ENCODE measurements at places on chromosomes 7 and 10.

DNA sequence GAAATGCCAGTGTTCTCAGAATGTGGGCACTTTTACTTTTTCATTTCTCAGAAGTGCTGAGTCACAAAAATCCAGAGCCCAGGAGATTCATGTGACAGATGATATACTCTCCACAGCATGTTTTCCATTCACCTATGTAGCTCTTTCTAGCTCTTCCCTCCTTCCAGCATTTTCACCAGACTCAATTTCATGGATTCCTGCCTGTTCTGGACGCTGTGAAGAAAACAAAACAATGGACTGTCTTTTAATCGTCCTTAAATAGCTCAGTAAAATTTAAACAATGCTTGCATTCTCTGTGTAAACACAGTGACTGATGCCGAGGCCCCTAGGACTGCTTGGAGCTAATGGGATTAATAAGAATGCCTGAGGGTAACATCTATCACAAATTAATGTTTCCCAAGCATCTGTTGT lies 25.5 kb downstream of the ZNF713 start:
- no peak for DNase-seq

- no peak for DNase-seq
These were observed 73.6 kb downstream of the EPC1 start for GRCh38 chr10:32273336-32273735.

DNA sequence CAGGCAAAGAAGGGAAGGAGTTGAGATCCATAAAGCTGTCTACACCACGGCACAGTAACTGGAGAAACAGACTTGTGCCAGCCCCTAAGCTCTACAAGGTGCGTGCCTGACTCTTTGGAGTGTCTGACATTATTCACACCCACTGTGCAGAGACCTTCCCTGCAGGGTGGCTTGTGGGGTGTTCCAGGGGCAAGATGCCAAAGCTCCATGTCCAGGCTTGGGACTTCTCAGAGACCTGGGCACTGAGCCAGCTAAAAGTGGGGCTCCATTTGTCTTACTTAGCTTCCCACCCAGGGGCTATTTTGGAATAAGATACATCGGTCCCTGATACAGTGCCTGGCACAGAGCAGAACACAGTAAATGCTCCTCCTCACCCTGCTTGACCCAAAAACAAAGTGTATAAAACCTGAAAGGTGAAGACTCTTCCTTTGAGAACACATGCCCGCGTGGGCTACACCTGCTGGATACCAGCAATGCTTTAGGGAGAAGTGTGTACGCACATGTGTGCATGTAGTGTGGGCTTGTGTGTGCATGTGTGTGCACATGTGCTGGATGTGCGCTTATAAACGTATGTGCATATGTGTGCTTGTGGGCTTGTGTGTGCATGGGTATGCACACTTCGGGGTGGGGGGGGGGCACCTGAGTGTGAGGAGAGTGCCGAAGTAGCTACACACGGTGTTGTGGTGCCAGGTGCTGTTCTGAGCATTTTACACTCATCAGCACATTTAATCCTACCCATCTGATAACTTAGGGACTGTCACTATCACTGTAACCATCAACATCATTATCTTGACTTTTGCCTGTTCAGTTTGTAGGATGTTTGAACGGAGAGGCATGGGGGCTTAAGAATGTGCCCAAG lies 143.0 kb downstream of the ARHGAP22 start:
- no peak for DNase-seq

DNA sequence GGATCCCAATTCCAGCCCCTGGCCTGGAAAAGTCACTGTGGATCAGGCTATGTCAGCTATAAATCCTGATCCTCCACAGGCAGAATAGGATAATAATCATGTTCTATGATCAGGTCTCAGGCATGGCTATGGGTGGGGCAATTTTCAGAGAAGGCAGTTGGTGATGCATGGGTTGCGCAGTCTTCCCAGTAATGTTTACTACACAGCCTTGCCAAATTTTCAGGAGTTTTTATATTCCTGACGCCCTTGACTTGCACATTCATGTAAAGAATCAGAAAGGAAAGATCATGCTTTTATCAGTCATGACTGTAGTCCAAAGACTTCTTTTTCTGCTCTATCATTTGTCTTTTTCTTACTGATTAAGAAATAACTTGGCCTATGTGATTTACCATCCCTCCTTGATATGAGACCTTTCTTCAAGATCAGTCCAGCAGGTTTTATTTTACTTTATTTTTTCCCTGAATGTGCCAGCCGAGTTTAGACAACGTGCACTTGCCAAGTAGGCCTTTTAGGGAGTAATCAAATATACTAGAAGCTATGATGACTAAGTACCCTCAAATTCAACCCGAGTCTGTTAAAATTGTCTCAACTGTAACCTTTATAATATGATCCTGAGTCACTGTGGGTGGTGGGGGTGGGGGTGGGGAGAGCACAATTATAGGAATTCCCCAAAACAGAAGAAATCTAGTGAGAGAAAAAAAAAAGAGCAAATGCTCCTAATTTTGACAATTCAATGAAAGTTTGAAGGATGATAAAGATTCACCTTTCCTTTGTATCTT lies 31.9 kb downstream of the ARL4A start:
- peak; percentile 84 for DNase-seq

GRCh38 chr10:75980419-75981002 lies 549.1 kb downstream of the LRMDA start:
- no peak for DNase-seq

DNA sequence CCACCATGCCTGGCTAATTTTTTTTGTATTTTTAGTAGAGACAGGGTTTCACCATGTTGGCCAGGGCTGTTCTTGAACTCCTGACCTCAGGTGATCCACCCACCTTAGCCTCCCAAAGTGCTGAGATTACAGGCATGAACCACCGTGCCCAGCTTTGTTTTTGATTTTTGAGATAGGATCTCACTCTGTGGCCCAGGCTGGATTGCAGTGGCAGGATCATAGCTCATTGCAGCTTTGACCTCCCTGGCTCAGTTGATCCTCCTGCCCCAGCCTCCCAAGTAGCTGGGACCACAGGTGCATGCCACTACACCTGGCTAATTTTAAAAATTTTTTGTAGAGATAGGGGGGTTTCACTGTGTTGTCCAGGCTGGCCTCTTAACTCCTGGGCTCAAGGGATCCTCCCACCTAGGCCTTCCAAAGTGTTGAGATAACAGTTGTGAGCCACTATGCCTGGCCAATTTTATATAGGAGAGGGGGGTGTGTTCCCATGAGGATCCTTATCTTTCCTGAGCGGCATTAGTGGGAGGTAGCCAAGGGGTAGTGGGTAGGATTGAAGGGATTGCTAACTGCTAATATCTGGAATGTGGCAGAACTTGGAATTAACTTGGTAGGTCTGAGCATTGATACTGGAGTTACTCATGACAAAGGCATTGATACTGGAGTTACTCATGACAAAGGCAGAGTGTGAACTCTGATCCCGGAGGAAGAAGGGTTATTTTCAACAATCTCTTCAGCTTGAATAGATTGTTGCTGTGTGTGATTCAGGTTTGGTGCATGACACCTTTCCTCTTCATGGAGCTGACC lies 1.0 kb upstream of the NOLC1 start:
- no peak for DNase-seq

DNA sequence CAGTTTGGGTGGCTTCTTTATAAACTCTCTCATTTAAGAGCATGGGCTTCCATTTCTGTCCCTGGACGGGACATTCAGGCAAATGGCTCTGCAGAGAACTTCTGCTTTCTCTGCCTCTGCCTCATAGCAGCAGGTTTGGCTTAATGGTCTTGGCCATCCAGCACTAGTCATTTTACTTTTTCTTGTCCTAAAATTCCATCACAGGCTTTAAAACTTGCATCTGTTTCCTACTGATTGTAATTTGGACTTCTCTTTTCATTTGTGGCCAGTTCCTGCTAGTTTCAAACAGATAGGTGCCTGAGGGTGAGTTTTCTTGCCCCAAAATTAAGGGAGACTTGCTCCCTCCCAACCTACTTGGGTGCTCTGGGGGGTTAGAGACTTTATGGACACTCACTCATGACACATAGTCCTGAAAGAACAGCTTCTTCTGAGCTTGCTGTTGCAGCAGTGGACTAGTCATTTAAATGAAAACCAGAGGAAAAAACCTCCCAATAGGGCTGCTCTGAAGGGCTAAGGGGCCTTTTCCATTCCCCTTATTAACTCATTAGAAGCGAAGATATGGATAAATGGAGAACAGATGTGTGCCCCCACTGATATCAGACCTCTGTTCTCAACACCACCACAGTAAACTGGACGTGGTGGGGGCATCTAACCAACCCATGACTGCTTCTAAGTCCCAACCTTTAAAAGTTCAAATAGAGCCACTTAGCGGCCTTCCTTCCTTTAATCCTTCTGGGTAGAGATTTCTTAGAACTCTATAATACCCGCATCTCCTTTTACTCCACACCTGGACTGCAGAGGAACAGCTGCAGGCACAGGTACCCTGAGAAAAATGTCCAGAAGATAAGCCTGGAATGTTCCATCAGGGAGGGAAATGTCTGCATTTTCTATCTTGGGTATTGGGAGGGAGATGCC lies 38.8 kb downstream of the SVOPL start:
- peak; percentile 16 for DNase-seq

DNA sequence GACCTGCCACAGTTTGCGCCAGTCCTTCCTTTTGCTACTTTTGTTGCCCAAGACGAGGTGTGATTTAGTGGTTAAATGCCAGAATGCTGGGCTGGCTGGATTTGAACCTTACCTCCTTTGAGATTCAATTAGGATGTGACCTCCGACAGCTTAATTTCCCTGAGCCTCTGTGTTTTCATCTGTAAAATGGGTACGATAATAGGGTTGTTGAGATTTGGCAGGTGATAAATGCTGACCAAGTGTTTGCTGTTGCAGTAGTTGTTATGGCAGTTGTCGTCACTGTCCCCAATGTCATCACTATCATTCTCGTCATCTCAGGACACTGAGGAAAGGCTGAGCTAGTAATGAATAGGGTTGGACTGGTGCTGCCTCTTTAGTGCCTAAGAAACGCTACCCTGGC lies 61.1 kb downstream of the GRK5 start:
- no peak for DNase-seq

DNA sequence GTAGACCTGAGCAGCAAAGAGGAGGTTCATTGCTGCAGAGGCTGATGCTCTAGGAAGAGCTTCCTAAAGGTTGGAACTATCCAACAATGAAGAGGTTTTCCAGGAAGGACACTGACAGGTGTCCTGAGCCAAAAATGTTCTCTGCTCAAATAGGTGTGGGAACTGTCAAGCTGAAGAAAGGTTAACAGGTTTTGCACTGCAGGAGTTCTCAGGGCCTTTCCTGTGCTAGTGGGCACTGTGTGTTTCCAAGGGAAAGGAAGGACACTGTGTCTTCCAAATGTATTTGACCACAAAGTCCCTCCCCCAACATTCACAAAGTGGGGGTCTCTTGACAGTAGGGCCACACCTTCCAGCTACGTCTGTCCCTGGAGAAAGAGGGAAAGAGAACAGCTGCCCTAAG lies 4.0 kb downstream of the ZCCHC24 start:
- no peak for DNase-seq

DNA sequence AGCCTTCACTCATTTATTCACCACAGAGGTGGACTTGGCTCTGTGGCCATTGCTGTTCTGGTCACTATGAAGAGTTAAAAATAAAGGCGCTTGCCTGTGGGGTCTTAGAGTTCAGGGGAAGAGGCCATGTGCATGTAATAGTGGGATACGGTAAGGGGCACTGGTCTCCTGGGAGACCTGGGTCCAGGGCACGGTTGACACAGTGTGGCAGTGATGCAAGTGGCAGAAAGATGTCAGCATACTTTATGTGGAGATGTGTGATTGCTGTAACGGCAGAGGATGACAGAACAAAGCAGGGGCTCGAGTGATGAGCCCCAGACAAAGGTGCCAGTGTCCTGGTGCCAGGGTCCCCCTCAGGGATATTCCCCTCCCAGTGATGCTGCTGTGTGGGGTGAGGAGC lies 8.6 kb downstream of the ZSCAN25 start:
- DNase-seq, result peak; percentile 40

GRCh38 chr10:69786791-69787190 lies 14.9 kb upstream of the COL13A1 start:
- DNase-seq, result peak; percentile 55

DNA sequence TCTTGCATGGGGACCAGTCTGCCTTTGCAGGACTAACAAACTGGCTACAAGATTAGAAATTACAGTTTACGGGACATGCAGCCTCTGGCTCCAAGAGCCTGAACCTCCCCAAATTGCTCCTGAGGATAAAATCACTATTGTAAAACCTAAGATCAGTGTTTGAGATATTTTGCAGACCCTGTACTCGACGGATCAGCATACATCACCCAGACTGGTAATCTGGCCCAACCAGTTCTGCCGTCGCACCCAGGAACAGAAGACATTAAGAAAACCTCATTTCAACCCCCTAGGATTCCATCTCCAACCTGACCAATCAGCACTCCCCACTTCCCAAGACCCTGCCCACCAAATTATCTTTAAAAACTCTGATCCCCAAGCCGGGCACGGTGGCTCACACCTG lies 27.1 kb upstream of the DNMBP start:
- no peak for DNase-seq

GRCh38 chr10:110827410-110827809 lies 44.3 kb upstream of the PDCD4 start:
- DNase-seq, result no peak

GRCh38 chr10:98570834-98571233 lies 124.1 kb upstream of the HPS1 start:
- no peak for DNase-seq

- peak; percentile 75 for DNase-seq
These were observed 255.3 kb downstream of the ELFN1 start for GRCh38 chr7:1925349-1925748.

GRCh38 chr10:74542077-74542476 lies 284.3 kb upstream of the KAT6B start:
- DNase-seq, result peak; percentile 18

DNA sequence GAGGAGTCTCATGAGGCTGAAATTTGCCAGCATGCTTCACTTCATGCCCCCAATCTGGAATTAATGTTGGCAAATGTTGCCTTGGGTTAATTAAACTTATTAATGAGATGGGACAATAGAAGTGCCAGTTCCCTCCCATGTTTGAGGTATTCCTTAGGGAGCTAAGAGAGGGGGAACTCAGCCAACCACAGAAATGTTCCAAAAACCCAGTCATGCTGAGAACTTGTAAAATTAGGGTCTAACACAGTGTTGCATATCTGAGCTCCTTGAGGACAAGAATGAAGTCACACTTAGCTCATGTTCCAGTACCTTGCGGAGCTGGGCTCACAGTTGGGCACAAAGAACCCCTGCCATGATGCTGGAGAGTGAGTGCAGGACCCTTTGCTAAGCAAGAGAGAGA lies 89.4 kb downstream of the OAT start:
- no peak for DNase-seq

DNA sequence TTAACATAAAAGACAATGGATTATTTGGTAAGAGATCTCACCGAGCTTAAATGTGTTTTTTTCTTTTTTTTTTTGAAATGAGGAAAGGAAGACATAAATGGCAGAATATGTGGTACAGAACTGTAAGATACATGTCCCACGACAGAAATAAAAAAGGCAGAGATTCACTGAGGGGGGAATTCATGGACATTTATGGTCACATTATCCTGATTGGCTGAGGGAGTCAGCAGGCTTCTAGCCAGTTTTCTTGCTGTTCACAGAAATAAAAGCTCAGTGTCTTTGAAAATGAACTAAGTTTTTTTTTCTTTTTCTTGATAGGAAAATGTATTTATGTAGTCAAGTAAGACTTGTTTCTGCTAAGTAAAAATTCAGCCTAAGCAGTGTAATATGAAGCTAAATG lies 8.2 kb upstream of the FAS start:
- no peak for DNase-seq

GRCh38 chr7:92260248-92260781 lies 14.5 kb downstream of the ANKIB1 start:
- DNase-seq, result peak; percentile 64

GRCh38 chr7:153381275-153382040 lies 621.9 kb downstream of the ACTR3B start:
- DNase-seq, result peak; percentile 65

- DNase-seq, result no peak
These were observed 106.7 kb downstream of the CUX1 start for GRCh38 chr7:101924171-101924570.

- no peak for DNase-seq
These were observed 9.4 kb upstream of the PIK3CG start for GRCh38 chr7:106855540-106856132.
